ENCODE measurements at places on chromosomes 4 and X.

- no peak for DNase-seq
Measured at GRCh38 chr4:82866706-82867385, 24.1 kb downstream of the SEC31A start.

- no peak for DNase-seq
Measured at GRCh38 chr4:85777908-85778631, 303.1 kb downstream of the ARHGAP24 start.

DNA sequence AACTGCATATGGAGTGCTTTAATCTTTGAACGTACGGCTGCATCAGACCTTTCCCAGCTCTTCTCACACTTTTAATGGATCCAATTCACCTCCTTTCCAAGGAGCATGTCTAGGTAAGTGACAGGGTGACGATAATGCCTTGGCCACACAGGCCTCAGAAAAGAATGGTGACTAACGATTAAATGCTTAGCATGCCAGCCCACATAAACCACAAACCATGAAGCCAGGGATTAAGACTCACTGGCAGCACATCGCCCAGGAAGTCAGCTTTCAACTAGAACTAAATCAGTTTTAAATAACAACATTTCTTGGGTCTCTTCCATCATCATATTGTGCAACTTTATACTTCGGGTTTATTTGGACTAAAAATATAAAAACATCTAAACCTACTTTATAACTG lies 28.7 kb downstream of the INPP4B start:
- peak; percentile 18 for DNase-seq

- DNase-seq, result no peak
Measured at GRCh38 chr4:183337349-183337748, 15.1 kb upstream of the CLDN24 start.

DNA sequence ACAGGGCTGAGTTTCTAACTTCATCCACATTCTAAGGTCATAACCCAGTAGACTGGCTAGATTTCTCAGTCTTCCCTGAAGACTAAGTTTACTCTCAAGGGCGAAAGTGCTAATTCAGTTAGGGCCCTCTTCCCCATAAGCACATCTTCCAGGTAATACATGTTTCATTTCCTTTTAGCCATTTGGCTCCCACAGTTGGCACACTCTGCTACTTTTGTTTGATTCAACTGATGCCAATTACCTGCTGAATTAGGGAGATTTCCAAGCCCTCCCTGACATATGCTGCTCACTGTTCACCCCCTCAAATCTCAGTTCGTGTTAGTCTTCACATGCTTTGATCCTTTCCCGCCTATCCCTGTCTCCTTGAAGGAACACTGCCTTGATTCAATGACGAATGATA lies 17.0 kb upstream of the WDR17 start:
- DNase-seq, result no peak

DNA sequence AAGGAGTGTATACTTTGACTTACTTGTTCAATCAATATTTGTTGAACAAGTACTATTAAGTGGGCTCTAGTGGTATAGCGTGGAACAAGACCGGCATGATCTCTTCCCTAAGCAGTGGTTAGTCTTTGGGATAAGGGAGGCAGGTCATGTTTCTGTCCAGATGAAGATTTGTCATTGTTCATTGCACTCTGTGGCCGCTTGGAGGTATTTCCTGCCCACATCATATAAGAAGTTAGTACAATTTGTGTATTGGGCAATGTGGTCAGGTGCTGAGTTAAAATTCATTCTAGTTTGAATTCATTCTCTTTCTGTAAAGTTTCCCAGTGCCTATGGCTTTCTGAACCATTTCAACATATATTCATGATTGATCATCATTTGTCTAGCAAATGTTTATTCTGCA lies 101.1 kb upstream of the SHISA3 start:
- DNase-seq, result no peak

DNA sequence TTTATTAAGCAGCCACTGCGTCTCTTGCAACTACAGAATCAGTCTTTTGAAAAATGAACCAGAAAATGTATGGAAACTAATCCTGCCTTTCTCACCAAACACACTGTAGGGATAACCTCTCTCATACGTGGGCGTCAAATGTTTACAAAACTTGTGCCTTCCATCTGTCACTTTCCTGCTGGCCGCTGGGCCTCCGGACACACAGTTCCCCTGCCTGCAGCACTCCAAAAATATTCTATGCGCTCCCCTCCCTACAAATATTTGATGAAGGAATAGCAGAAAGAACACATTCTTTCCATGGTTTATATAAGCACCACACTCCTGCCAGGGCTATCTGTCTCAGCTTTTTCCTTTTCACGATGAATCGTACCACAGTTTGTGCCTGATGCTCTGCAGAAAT lies 14.9 kb upstream of the CYTL1 start:
- no peak for DNase-seq

GRCh38 chrX:3576886-3577501 lies 136.5 kb downstream of the PRKX start:
- no peak for DNase-seq

DNA sequence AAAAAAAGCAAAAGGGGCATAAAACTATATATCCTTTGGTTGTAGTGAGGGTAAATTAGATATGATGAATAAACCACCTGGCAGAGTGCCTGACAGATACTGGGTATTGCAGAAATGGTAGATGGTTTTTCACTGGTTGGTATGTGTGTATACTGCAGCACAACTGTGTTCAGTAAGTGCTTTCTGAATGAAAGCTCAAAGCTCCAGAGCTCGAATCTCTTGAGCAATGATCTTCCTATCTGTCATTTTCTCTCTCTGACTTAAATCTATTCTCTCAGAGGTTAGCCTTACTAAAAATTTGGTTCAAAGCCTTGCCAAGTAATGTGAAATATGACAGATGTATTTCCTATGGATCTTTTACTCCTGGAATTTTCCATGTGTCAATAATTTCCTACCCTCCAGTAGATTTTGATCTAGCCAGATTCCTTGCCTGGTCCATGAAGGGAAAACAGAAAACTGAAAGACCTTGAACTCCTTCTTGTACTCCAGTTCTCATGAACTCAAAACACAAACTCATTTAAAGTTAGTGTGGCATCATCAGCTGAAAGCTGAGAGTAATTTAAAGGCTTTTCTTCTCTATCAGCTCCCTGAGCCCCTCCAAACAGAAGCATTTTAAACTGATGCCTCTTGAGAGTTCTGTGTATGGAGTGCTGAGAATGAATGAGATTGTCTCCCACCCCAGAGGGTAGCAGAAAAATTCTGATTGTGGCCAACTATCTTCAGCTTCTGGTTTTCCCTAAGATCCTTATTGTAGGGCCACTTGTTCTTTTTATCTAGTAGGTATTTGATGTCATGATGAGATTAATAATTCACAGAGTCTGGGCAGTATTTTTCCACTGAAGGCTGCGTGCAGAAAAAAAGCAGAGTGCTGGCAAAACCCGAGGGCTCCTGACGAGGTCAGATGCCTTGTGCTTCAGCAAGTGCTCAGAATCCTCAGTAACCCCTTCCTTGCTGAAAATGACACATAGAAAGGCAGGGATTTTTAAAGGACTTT lies 363.4 kb upstream of the BOD1L1 start:
- no peak for DNase-seq

- DNase-seq, result no peak
Measured at GRCh38 chrX:132592880-132593279, 104.0 kb upstream of the MBNL3 start.

GRCh38 chrX:129957241-129958082 lies 25.0 kb upstream of the BCORL1 start:
- peak; percentile 75 for DNase-seq

DNA sequence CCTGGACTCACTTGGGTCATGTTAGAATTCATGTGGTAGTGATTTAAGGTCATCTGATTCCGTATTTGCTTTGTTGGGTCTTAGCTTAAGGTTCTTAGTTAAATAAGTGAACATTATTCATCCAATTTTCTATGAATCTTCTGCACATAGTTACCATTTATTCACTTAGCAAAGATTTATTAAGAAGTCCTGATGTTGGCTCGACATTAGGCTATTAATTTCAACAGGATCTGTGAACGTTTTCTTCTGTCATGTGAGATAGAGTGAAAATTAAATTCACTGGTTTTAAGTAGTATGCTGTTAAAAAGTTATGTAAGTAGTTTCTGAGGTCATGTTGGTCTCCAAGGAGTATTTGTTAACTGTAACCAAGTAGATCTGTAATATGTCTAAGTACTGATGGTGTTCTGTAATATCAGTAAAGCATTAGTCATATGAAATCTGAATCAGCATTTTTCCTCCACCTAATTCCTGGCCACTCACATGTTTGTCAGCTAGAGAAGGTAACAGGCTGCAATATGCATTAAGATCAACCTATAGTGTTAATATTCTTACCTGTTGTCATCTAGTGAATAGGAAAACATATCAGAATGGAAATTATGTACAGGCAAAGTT lies 155.6 kb downstream of the PCDH7 start:
- DNase-seq, result no peak

Measured in CD4-positive, alpha-beta T cell treated with Interleukin-15 for 1 hour (primary cell).